Stimulated activated CD8-positive, alpha-beta memory T cell treated with anti-CD3 and anti-CD28 coated beads, Interleukin-4, amount 100 ng/mL, for 4 hours (primary cell): ENCODE measurements at places on chromosomes 2 and 18.

- DNase-seq: no peak
These were observed 41.8 kb downstream of the KCTD18 start for GRCh38 chr2:200467806-200468681.

DNA sequence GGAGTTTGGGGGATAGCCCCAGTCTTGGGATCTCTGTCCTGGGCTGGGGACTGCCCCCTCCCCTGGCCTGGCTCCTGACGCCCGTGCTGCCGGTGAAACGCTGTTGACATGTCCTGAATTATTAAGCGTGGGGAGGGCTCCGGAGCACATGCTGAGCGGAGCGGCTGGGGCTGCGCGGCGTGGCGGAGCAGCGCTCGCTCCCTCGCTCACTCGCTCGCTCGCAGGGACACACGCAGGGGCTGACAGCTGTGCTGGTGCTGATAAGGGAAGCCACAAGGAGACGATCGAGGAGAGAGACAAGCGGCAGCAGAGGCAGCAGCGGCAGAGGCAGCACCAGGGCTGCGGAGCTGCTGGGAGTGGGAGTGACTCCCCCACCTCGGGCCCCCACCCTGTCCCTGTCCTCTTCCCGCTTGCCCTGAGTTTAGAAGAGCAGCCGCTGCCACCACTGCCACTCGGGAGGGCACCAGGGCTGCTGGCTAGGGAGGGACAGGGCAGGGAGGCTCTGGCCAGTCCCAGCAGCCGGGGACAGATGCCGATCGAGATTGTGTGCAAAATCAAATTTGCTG lies at the start of gene ASIC4:
Gene ASIC4, plus strand, starts transcription at position 287 of the 566 bp plus-strand sequence. Its CDS starts 243 bp downstream, at position 530.
- DNase-seq: no peak

GRCh38 chr2:136013955-136014354 lies 28.5 kb upstream of the DARS1 start:
- DNase-seq: no peak

DNA sequence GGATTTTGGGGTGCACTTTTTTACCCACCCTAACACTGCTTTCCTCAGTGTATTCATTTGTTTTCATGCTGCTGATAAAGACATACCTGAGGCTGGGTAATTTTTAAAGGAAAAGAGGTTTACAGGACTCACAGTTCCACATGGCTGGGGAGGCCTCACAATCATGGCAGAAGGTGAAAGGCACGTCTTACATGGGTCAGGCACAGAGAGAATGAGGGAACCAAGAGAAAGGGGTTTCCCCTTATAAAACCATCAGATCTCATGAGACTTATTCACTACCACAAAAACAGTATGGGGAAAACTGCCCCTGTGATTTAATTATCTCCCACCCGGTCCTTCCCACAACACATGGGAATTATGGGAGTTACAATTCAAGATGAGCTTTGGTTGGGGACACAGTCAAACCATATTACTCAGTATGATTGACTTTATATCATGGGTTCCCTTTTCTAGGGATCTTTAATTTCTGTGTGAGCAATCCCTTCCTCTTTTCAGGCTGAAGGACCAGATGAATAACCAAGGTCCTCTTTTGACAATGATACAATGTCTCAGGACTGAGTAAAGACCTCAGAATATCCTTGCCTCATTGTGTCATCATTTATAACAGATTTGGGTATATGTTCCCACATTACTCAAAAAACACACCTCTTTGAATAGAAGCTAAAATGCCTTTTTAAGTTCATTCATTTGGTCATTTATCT lies 100.1 kb upstream of the TRIB2 start:
- no peak for DNase-seq
